Stimulated activated CD4-positive, alpha-beta T cell treated with anti-CD3 and anti-CD28 coated beads, Interleukin-1b, Interleukin-23, amount 100 ng/mL, for 1 hour (primary cell): ENCODE measurements at places on chromosomes 1 and 21.

GRCh38 chr1:109370712-109371340 is 26.9 kb downstream of the SORT1 start:
- no peak for DNase-seq

- DNase-seq = no peak
Measured at GRCh38 chr1:119046785-119047438, 58.8 kb upstream of the TBX15 start.

DNA sequence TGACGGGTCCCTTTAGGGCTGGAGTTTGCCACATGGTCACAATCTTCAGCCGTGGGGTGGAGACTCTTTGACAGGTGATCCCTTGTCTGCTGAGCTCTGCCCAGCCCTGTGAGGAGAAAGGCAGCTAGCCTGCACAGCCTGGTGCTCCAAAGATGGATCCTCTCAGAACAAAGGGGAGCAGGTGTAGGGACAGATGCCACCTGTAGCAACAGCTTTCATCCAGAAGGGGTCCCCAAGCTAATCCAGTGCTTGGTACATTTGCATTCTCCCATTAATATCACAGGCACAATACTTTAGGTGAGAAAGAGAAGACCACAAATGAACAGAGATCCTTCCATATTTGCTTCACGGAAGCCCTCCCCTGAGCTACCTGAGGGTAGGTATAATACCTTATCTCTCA is 93.2 kb downstream of the CCDC185 start:
- no peak for DNase-seq

DNA sequence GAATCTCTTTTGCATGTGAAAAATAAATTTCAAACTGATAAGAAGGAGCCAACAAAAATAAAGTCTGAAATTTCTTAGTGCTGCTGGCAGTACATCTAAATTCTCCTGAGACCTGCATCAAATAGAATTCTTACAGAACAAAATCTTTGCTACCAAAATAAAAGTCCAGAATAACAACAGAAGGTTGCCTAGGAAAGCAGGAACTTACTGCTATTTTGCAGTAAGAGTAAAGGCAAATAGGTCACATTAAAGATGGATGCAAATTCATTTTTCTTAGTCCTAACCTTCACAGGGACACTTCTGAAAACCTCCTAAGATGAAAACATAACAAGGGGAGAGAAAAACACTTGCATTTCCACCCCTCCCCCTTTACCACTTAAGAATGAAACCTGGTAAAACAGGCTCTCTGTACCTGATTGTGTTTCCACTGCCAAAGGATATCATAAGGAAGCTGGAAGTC is 59.0 kb downstream of the RUSC1 start:
- DNase-seq = no peak

- no peak for DNase-seq
Measured at GRCh38 chr1:50257029-50257428, 148.3 kb downstream of the ELAVL4 start.
